Heart left ventricle (tissue), 16 donors: ENCODE measurements at places on chromosomes 5 and 9. TPM values are rescaled to one million over a fixed set of nuclear protein-coding genes. Genes with fewer than 3 reads are reported as not detected.

The C5orf58 gene
- polyA plus RNA-seq: not detected

The PRRT1B gene
- not detected for polyA plus RNA-seq

The MAPKAP1 gene
- 141 TPM for polyA plus RNA-seq

The SPEF2 gene
- polyA plus RNA-seq: 0.46 TPM

The TMEM215 gene
- not detected for polyA plus RNA-seq

The CNTNAP3B gene
- polyA plus RNA-seq: 4.7 TPM

The WNK2 gene
- 97.5 TPM for polyA plus RNA-seq

The NOXA1 gene
- 0.44 TPM for polyA plus RNA-seq

The FBN2 gene
- 9.0 TPM for polyA plus RNA-seq

The TRIM7 gene
- polyA plus RNA-seq: 3.6 TPM

The SKP2 gene
- polyA plus RNA-seq: 1.9 TPM

GRCh38 chr5:56055287-56055686, 60.5 kb upstream of the IL6ST start:
- no peak for DNase-seq

GRCh38 chr9:77424993-77425392, 223.1 kb downstream of the GNA14 start:
- no peak for DNase-seq

DNA sequence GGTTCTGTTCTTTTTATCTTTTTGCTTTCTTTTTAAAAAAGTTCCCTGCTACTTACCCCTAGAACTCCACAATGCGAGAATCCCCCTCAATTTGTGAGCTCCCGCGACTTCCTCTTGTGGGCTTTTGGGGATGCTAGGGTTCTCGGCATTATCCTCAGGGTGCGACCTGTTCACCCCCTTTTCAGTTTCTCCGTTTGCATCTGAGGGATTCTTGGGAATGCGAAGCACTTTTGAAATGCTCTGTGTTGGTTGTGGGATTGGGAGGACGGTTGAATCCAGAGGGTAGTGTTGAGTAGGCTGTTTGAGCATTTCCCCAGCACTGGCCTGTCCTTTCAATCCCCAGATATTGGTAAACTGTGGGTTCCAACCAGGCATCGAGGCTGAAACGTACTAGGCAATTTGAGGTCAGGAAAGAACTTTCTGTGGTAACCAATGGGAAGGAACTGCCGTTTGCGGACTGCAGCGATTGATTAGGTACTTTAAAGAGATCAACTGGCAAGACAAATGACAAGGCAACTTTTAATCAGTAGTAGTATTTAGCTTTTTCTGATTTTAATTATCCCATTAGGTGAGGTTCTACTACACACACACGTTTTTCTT, 415 bp downstream of the XRCC4 start:
- DNase-seq: no peak

GRCh38 chr5:149175346-149176105, 34.2 kb downstream of the ABLIM3 start:
- DNase-seq: peak; percentile 72

DNA sequence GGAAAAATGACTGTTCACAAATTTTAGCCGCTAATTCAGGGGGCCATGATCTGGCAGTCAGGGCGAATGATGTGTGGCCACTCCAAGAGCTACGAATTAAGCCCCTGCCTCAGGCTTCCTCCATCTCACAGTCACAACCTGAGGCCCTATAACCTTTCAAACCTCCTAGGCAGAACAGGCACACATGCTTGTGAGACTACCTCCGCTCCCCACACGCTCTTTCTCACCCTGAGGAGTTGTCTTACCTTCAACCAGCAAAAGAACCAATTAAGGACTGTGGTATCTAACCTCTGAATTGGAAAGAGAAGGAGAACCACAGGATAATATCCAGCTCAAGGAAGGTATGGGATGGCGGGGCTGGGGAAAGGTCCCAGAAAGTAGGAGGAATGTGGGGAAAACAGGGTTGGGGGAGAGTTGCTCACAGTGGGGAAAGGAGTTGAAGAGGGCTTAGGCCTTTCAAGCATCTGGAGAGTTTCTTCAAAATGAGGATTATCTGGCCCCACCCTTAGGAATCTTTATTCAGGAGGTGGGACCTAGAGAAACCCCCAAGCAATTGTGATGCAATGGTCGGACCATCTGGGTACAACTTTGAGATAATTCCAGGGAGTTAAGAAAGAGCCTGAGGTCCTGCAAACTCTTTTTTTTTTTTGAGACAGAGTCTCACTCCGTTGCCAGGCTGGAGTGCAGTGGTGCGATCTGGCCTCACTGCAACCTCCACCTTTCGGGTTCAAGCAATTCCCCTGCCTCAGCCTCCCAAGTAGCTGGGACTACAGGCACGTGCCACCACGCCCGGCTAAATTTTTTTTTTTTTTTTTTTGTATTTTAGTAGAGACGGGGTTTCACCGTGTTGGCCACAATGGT, 5.5 kb downstream of the PCDH1 start:
- DNase-seq: no peak

DNA sequence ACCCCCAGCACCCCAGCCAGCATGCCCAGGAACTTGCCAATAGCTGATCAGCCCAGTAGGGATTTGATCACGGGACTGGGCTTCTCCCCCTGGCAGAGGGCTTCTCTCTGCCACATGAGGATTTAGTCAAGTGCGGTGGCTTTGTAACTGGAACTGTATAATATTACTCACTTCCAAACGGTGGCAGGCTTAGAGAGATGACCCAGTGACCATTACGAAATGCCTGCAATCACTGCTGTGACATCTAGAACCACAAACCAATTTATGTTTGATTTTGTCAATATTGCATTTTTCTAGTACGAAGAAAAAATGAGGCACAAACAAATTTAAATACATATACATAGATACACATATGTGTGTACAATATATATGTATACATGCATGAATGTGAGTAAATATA, 192.1 kb downstream of the ERCC6L2 start:
- DNase-seq: no peak

DNA sequence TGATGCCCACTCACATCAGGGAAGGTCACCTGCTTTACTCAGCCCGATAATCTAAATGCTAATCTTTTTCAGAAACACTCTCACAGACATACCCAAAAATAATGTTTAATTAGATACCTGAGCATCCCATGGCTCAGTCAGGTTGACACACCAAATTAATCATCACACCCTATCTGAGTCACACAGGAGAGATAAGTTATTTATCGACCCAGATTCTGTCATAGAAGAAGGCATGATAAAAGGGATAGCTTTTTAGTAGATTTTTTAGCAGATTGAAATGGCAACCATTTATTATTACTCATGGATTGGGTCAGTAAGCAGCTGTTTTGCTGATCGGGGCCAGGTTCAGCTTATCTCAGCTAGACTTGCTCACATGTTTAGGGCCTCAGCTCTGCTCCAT, 97.8 kb upstream of the TYRP1 start:
- DNase-seq: no peak

DNA sequence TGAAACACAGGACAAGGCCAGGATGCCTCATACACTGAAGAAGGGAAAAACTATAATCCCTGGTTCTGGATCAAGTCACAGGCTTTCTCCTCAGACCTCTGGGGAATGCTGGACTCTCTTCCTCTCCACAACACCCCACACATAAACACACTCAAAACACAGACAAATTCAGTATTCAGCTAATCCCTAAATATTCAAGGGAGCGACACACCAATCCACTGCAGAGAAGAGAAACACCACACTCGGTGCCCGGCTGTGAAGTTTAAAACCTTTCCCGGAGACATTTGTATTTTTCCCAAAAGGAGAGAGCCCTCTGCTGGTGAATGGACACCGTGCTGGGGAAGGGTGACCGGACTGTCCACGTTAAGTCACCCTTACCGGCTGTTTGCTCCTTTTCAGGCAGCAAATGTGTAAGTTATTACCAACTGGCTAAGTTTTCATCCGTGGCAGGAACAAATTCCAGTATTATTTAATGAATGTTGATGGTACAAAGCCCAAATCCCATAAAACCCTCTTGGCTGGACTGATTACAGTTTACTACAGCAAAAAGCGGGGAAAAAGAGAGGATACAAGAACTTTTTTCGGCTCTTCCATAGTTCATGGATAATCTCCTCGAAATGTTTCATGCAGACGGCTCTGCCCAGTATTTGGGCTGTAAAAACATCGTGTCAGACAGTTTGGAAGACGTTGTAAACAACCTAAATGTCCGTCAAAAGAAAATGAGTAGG, 130.9 kb upstream of the SLC30A5 start:
- peak; percentile 60 for DNase-seq

DNA sequence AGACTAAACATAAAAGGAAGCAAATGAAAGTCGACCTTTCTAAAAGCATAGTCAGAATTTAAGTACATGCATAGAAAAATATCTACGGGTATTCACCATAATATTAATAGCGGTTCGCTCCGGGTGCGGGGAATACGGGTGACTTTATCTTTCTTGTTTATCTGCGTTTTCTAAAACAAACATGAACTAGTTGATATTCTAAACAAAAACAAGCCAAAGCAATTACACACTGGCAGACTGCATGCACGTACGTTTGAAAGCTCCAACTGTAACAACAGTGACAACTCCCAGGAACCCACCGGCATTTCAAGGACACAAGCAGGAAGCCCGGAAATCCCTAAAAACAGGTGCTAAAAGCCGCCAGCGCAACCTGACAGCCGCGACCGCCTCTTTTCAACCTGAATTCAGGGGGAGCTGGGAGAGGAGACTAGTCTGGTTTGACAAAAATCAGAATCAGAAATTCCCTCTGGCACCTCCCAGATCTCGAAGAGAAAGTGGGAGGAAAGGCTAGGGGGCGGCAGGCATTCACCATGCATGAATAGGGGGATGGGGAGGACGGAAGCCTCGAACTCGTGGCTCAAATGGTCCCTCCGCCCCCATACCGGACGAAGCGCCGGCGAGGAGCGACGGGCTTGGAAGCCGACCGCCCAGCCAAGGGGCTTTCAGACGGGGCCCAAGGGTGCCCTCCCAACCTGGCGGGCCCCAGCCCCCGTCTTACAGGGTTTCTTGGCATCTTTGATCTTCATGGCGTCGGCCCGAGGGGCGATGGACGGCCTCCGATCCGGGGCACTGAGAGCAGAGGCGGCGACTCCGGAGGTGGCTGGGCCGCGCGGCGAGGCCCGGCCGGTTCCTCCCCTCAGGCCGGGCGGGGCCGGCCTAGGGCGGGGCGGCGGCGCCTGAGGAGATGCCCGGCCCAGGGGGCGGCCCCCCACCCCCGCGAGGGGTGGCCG, at the start of gene PANK3:
TSS of gene PANK3 (minus strand) at position 831 of the 950 bp plus-strand sequence. CDS start at position 746, 85 bp downstream.
- DNase-seq: no peak

- DNase-seq: no peak
Observed at GRCh38 chr5:115271295-115272050, 8.8 kb upstream of the PGGT1B start.

GRCh38 chr5:169550227-169550626, 33.3 kb upstream of the SPDL1 start:
- no peak for DNase-seq

DNA sequence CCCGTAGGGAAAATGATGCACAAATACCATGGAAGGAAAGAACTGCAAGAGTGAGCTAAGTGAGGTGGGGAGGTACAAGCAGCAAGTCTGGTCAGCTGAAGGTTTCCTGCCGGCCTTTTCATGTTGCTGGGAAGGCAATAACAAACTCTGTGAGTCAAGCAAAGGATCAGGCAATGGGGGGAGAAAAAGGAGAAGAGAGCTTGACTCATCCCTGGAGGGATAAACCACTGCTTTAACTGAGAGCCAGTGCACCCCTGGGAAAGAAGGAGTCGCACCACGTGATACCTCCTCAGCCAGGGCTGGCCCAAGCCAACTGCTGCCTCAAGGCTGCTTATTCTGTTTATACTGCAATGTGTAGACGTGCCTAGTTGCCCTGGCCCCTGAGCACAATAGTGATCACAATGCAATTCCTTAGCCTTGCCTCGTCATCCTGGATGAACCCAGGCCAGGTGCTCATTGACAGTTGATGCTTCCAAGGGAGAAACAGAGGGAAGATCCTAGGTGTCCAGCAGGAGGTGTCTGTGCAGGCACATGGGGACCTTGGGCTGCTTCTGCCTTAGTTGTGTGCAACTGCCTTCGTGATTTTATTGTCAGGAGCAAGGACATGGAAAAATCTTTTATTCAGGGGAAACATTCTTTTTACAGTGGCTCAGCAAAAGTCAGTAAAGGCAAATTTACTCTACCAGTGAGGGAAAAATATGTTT, 203.0 kb upstream of the TUT7 start:
- no peak for DNase-seq

GRCh38 chr5:156272139-156272538, 54.8 kb upstream of the SGCD start:
- no peak for DNase-seq

GRCh38 chr9:98997604-98998003, 53.9 kb downstream of the COL15A1 start:
- peak; percentile 66 for DNase-seq

DNA sequence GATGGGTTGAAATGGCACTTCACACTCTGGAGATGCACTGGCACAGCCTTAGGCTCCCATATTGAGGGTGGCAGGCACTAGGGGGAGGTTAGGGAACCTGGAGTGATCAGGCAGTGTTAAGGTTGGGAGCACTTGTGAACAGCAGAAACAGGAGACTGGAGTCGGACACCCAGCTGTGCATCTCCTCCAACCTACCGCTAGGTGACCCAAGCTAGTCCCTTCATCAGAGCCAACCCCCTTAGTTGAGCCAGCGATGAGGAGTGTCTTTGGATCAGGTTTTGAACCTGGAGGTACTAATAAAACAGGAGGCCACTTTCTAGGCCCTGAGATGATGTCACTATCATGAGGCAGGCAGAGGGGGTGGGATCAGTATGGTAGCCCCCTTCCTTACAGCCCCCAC, 1.7 kb downstream of the ACTL7B start:
- DNase-seq: no peak

DNA sequence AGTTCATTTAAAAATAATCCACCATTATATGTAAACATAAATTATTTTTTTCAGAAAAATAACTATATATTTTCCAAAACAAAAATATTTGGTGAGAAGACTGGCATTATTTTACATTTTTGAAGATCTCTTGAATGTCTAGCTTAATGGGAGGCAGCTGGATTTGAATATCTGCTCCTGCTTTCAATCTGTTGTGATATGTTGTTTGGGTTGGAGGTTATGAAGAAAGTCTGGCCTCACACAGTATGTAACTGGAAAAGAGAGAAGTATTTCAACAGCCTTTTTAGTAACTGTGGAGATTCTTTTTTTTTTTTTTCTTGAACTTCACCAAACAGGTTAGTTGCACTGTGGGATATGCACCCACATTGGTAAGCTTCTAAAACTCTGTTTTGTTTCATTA, 84.7 kb upstream of the SLIT3 start:
- no peak for DNase-seq

DNA sequence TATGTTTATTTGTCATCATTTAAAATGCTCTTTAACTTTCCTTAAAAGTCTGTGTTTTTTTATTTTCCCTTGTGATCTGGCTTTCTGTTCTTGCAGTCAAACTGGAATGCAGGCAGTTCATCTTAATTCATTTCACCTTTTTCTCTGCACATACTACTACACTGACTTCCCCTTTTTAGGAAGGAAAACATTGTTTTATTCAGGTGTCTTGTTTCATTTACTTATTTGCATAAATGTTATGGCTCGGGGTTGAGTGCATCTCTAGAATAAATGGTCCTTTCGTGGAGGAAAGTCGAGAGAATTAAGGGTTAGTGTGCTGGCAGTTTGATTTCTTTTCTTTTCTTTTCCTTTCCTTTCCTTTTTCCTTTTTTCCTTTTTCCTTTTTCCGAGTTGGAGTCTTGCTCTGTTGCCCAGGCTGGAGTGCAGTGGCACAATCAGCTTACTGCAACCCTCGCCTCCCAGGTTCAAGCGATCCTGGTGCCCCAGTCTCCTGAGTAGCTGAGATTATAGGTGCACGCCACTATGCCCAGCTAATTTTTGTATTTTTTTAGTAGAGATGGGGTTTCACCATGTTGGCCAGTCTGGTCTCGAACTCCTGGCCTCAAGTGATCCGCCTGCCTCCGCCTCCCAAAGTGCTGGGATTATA, 76.0 kb upstream of the LRRC70 start:
- DNase-seq: no peak
